ENCODE measurements at places on chromosomes 5 and 9. TPM values are rescaled to one million over a fixed set of nuclear protein-coding genes. Genes with fewer than 3 reads are reported as not detected.

SLC25A2 gene
- total RNA-seq, result not detected

F2RL1 gene
- total RNA-seq, result 332 TPM

FAXDC2 gene
- 0.17 TPM for total RNA-seq

HSPA5 gene
- total RNA-seq, result 479 TPM

XRCC4 gene
- total RNA-seq, result 15.4 TPM

UBAP2 gene
- 43.7 TPM for total RNA-seq

GNG10 gene
- total RNA-seq, result 67.2 TPM

ENTPD8 gene
- total RNA-seq, result 0.28 TPM

DCAF10 gene
- 16.3 TPM for total RNA-seq

CD14 gene
- 5.6 TPM for total RNA-seq

FXN gene
- total RNA-seq, result 29.3 TPM

MTX3 gene
- total RNA-seq, result 5.9 TPM

KIAA0825 gene
- 0.41 TPM for total RNA-seq

F2R gene
- 49.9 TPM for total RNA-seq

CCNO gene
- 8.9 TPM for total RNA-seq

ST8SIA4 gene
- total RNA-seq, result 0.30 TPM

PCDHB8 gene
- total RNA-seq, result 0.42 TPM

PDZD2 gene
- total RNA-seq, result 0.07 TPM

RANBP6 gene
- total RNA-seq, result 13.3 TPM

NSMF gene
- total RNA-seq, result 39.2 TPM

PCDHA11 gene
- total RNA-seq, result 0.43 TPM

PCDHGA8 gene
- total RNA-seq, result 0.02 TPM

IL13 gene
- not detected for total RNA-seq

GCNT1 gene
- total RNA-seq, result 1.7 TPM

AK1 gene
- total RNA-seq, result 80.0 TPM

PAEP gene
- 0.27 TPM for total RNA-seq

Measured in A549 treated with CpdA at 1 μM for 4 hours (cell line).